NCI-H524 (cell line): ENCODE measurements at places on chromosomes 5 and 9.

DNA sequence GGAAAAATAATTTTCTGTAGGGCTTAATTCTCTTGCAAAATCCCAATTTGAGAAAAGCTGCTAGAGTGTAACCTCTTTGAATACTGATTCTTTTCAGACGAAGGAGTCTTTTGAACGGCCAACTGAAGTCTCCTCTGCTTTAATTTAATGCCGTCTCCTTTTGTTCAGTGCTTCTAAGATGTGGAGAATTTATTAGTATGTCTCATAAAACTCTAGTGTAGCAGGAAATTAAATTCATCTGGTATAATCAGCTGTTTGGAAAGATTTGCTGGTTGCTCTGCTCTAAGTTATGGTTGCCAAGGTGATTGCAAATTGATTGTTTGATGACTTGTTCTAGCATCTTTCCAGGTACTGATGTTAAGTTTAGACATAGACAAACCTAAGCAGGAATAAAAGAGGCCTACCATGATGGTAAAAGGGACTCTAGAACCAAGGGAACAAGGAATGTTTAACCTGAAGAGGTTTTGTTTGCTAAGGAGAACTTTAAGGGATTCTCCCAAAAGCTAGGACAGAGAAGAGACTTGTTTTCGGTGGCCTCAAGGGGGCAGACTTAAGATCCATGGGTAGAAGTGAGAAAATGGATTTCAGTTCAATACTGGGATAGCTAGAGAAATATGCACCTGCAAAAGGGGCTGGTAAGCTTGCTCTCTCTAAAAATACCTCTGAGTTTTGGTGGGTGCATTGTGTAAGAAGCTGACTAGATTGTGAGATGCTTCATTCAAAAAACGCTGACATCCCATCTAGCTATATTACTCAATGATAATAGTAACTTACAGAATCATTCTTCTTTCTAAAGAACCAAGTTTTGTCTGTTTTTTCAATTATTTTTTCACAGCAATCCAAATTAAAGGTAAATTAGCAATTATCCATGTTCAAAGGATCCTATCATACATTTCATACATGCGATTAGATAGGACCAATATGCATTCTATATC is 5.7 kb upstream of the ADRB2 start:
- DNase-seq: peak; percentile 27

DNA sequence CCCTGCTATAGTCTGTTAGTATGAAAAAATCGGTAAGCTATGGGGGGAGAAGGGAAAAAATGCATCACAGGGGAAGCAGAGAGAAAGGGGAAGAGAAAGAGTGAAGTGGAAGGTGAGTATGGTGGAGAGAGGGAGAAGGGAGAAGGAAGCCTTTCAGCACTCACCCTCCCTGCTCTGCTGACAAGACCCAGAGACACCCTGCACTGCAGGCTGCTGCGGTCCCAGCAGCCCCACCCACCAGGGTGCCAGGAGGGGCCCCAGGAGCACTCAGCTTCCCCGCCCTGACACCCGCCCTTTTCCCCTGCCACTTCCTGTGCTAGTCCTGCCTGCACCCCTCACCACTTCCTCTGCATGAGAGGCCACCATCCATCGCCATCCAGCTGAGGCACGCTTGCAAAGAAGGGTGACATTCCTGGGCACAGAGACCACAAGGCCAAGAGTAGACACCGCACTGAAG is 12.7 kb downstream of the STK10 start:
- DNase-seq: no peak

GRCh38 chr5:42650084-42650483 is 106.5 kb upstream of the CCDC152 start:
- DNase-seq: no peak

DNA sequence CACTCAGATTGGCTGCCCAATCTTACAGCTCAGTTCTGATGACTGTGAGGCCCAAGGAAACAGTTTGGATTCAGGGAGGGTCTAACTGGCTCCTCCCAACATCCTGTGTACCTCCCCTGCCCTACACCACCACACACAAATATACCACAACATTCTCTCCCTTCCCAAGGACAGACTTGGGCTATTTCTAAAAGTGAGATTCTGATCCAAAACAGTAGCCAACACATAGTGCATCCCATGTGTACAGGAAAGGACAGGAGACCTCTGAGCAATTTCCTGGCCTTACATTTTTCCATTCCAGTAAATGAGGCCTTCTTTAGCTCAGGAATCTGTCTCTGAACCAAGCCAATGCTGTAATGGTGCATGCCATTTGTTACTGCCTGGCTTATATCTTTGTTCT is 20.8 kb downstream of the ZNF366 start:
- DNase-seq: no peak

- no peak for DNase-seq
Measured at GRCh38 chr9:125146247-125146646, 2.9 kb upstream of the SCAI start.

- no peak for DNase-seq
Measured at GRCh38 chr5:73831066-73831465, 205.1 kb downstream of the ARHGEF28 start.

GRCh38 chr9:79471580-79472543 is 99.9 kb upstream of the TLE4 start:
- no peak for DNase-seq
